Type B pancreatic cell (in vitro differentiated cells): ENCODE measurements at places on chromosomes 5 and 9. TPM values are rescaled to one million over a fixed set of nuclear protein-coding genes. Genes with fewer than 3 reads are reported as not detected.

NREP gene
- total RNA-seq, result 139 and 462 TPM in 2 replicates

PIGO gene
- total RNA-seq, result 24.6 and 28.1 TPM in 2 replicates

GRCh38 chr9:136361754-136362449 is 1.6 kb downstream of the DNLZ start:
- no peaks in the 10 kb centered on the region for H3K36me3 ChIP-seq
- no peak for DNase-seq
- no peaks in the 10 kb centered on the region for H3K27me3 ChIP-seq
- no peak overlapping the region for H3K4me3 ChIP-seq
- peaks cover 6% of the 10 kb centered on the region for H3K4me1 ChIP-seq

- H3K36me3 ChIP-seq, result peaks cover 13% of the 10 kb centered on the region
- no peak for DNase-seq
- peaks cover 33% of the 10 kb centered on the region for H3K4me1 ChIP-seq
- no peaks in the 10 kb centered on the region for H3K27me3 ChIP-seq
Measured at GRCh38 chr9:19127871-19128500, 694 bp upstream of the PLIN2 start.

- H3K36me3 ChIP-seq, result no peaks in the 10 kb centered on the region
- H3K4me3 ChIP-seq, result no peak overlapping the region
- no peak for DNase-seq
- H3K27me3 ChIP-seq, result peaks cover 5% of the 10 kb centered on the region
- peaks cover 9% of the 10 kb centered on the region for H3K4me1 ChIP-seq
Measured at GRCh38 chr9:14326264-14326826, 12.4 kb upstream of the NFIB start.

- no peaks in the 10 kb centered on the region for H3K36me3 ChIP-seq
- no peaks in the 10 kb centered on the region for H3K27me3 ChIP-seq
- no peak overlapping the region for H3K27ac ChIP-seq
- H3K4me1 ChIP-seq, result no peaks in the 10 kb centered on the region
- no peak overlapping the region for H3K4me3 ChIP-seq
Measured at GRCh38 chr5:63310644-63311043, 651.6 kb downstream of the HTR1A start.

DNA sequence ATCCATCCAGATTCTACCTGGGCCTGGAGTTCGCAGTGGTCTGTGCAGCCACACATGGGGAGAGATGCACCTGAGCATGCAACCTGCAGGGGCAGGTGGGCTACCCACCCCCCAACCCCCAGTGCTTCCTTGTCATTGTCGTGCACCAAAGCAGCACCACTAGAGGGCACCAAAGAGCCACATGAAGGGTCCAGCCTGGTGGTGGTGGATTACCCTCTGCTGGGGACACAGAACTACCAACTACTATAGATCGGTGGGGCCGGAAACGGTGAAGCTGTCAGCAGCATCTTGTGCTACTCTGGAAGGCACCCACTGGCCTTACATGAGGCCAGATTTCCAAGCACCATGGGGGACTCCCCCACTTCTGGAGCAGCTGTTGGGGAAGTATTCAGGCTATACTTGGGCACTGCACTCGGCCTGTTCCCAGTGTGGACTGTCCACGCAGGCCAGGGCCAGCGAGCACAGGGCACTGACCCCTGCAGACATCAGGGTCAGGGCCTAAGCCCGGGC is 60.2 kb upstream of the TBC1D2 start:
- peaks cover 10% of the 10 kb centered on the region for H3K27me3 ChIP-seq
- no peak overlapping the region for H3K4me3 ChIP-seq
- H3K36me3 ChIP-seq, result no peaks in the 10 kb centered on the region
- no peak overlapping the region for H3K27ac ChIP-seq
- peaks cover 4% of the 10 kb centered on the region for H3K4me1 ChIP-seq
- DNase-seq, result peak; percentile 83

DNA sequence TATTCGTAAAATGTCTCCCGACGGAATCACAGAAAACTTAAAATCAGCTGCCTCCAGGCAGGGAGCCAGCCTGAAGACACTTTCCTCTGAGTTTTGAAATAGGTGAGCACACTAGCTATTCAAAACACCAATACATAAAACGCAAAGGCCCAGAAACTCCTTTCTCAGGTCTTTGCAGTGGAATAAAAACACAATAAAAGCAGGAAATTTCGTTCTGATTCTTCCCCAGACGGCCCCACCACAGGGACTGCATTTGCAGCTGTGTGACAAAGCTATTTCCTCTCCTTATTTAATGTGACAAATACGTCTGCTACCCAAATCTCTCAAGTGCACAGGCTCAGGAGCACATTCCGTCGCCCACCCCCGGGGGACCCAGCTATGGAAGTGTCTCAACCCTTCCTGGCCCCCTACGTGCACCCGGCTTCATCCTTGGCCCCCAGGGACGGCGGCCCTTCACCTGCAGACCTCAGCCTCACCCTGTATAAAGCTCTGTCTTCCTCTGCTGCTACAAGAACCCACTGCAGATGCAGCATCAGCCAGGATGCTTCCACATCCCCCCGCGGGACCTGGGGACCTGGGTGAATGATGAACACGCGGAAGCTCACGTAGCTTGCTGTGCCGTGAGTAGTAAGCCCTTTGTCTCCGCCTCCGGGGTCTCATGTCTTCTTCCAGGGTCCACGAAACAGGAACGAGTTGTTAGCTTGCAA is 24.9 kb downstream of the AHRR start:
- H3K36me3 ChIP-seq, result peaks cover 4% of the 10 kb centered on the region
- DNase-seq, result no peak
- H3K27me3 ChIP-seq, result peaks cover 20% of the 10 kb centered on the region
- peaks cover 5% of the 10 kb centered on the region for H3K4me1 ChIP-seq
- H3K27ac ChIP-seq, result no peak overlapping the region
